IPS DF 19.7 (cell line): ENCODE measurements at places on chromosomes 11 and 22.
A peak's percentile ranks its signal among the peaks of the same experiment; 100 is the strongest.

GRCh38 chr11:111777094-111778046 lies 11.2 kb upstream of the PPP2R1B start:
- DNase-seq: no peak

DNA sequence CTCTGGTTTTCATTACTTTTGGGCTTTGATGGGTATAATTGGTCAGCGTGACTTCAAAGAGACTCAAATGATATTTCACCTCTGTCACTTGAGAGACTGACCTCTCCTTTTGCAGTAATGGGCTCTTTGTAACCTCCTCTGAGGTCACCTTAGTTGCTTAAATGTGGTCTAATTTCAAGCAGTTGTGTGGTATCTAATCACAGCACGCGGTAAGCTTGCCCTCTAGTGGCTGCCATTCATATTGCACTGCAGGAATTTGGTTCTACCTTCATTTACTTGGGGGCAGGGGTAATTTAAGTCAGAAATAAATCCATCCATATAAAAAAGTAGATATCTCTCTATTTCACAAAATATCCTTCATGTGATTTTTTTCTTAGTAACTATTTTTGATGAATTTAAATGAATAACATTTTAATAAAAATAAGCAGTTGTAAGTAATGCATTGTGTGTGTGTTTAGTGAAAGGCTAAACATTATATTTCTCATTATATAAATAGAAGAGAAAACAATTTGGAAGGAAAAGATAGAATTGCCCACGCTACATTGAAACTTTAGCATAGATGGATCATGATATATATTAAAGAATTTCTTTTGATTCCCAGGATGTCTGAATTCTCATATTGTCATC lies 55.0 kb upstream of the ANO3 start:
- DNase-seq: peak; percentile 30

DNA sequence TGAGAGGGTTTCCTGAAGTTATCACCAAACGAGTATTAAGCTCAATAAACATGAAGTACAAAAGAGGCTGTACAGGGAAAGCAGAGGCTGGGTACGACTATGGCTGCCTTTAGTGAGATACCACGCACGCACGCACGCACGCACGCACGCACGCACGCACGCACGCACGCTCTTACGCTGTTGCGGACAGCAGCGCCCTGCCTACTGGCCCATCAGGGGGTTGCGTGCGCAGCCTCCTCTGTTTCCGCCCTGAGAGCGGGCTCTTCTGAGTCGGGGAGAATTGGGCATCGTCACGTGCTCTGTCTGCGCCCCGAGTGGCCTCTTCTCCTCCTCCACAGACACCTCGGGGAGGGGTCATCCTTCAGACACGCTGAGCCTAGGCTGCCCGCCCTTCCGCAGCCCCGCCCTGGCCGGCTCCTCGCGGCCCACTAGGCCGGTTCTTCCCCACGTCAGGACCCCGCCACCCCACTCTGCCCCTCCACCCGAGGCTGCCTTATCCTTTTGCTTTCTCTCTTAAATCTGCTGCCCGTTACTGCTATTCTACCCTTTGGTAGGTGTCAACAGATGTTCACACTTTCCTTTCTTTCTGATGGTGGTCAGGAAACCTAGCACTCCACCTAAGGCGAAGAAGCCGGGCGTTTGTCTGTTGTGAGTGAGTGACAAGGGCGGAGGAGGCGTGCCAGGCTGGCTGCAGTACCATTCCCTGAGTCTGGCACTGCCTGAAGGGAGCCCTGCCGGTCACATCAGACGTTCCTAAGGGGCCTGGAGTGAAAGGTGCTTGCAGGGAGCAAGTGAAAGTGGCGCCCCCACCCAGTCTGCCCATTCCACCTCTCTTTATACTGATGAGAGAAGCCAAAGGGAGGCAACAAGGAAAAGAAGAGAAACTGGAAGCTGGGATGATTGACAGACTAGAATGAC lies 300.4 kb upstream of the B3GAT1 start:
- no peak for DNase-seq

GRCh38 chr11:43419460-43419859 lies 60.7 kb downstream of the TTC17 start:
- no peak for DNase-seq

DNA sequence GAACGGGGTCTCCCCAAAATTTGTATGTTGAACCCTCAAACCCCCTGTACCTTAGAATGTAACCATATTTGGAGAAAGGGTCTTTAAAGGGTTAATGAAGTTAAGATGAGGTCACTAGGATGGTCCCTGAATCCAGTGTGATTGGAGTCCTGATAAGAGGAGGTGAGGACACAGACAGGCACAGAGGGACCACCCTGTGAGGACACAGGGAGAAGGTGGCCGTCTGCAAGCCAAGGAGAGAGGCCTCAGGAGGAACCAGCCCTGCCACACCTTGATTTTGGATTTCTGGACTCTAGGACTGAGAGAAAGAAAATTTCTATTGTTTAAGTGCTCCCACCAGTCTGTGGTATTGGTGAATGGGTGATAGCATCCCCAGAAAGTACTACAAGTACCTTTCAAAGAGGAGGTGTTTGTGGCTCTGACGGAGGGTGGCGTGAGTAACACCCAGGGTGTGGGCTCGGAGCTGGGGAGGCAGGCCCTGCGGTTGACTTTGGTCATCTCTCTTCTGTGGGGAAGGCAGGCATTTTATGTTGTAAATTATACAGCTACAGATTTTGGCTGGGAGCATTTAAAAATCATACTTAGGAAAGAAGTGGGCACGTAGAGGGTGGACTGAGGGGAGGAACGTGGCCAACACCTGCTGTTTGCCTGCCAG lies 13.8 kb downstream of the MRGPRF start:
- DNase-seq: no peak

DNA sequence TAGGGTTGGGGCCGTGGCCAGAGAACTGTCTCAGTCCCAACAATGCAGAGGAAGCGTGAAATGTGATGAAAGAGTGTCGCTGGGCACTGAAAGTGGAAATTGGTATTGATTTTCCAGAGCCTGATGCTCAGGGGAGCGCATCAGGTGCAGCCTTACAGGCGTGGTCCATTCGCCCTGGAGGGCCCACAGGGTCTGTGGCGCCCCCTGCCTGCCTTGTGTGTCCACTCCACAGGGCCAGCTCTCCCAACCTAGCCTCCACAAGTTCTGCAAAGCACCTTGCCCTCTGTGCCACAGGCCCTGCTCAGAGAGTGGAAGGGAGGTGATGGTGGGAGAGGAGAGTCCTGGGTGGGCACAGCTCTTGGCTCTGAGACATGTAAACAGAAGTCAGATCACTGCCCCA lies 54.9 kb upstream of the LMO1 start:
- no peak for DNase-seq

DNA sequence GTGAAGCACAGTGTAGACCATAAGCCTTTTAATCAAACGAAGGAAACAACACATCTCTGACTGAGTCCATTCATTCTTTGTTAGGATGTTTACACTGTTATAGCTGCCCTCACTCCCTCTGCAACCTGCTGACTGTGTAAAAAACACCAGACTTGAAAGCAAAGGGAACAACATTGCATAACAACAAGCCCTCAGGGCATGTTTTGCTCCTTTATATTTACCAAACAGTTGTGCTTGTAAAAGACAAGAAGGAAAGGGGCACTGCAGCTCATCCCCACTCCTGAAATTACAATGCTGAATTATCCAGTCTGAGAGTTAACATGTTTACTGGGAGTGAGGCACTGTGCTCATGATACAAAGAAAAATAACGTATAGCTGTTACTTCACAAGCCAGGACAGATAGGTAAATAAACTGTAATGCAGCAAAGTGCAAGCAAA lies 46.4 kb downstream of the RAB30 start:
- no peak for DNase-seq

DNA sequence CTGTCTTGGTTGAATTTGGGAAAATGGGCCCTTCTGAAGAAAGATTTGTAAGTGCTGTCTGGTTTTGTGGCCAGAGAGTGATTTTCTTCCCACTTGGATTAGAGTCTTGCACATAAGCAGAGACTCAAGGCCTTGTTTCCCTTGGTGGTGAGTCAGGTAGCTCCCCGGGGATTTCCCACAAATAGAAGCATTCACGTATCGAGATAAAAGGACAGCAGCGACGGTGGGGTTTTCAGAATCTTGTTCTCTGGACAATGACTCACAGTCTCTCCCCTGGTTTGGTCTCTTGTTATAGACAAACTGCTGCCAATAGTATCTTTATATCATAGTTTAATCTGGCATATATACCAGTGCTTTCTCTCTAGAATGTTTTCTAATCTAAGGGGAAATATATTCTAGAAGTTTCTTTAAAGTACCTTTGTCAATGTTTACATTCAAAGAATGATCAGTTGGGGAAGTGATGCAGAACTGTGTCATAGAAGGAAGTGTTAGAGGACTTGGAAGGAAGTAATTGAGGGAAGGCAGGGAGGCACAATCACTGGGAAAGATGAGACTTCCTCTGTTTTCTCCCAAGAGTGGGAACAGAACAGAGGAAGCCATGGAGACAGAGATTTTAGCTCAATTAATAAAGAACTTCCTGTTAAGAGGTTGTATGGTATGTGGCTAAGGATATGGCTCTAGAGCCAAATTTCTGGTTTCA lies 18.1 kb downstream of the POLA2 start:
- no peak for DNase-seq
